SK-MEL-5 (cell line): ENCODE measurements at places on chromosomes 1 and 21.
A peak's percentile ranks its signal among the peaks of the same experiment; 100 is the strongest.

DNA sequence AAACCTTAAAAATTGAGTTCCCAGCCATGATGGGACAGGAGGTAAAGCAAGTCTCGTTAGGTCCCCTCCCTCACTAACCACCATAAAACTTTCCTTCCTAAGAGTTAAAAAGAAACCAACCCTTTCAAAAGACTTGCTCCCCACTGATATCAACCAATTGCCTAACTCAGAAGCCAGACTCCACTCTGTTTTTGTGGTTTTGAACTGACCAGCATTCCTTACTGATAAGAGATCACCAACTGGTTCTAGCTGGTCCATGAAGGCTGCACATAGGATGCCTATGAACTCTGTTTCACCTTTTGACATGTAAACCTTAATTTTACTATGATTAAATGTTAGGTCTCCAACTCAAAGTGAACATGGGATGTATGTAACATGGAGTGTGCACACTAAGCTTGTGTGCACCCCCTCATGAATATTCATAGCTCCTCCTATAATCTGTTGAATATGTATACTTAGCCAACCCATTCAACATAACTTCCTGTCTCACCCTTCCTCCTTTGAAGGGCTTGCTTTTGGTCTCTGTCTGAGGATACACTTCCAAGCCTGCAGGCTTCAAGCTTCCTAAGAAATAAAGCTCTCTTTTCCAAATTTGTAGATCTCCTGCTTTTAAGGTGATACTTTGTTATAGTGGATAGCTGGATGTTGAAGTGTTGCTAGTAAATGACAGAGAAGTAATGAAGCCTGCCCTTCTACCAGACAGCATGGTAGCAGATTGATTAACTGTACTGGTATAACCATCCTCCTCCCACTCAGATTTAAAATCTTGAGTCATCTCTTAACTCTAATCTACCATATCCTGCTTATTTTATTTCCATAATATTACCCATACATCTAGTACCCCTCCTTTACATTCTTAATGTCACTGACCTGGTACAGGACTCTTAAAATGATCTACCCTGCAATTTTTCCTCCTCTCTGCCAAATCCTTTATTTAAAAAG is 95.6 kb downstream of the ZNF644 start:
- DNase-seq = no peak

DNA sequence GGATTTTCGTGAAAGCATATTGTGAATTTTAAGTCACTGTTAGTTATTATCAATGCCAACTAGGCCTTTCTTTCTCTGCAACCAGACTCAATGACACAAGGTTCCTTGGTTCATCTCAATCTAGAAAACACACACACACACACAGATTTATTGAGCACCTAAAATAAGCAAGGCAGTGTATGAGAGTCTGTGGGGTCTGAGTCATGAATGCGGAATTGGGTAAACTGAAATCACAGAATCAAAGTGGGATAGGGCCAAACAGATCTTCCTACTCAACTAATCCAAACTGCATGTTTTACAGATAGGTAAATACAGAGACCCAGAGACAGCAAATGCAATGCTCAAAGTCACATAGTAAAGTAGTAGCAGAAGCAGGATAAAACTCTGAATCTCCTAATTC is 48.5 kb upstream of the NRDC start:
- DNase-seq = no peak

GRCh38 chr1:14138135-14138506 is 438.1 kb downstream of the PRDM2 start:
- no peak for DNase-seq

DNA sequence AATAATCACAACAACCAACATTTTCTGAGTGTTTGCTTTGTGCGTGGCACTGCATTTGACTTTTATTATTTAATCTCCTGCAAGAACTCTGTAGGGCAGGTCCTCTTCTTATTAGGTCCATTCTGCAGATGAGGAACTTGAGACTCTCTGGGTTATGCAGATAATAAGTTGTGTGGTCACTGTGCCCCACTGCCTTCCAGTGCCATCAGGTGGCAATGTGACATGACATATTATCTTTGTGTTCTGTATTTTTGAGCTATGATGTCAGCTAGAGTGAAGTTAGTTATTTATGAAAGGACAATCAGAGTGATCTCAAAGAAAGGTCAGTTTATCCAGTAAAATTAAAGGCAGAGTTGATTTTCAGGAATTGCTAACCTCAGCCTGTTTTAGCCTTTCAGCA is 196.0 kb downstream of the FMN2 start:
- peak; percentile 41 for DNase-seq

GRCh38 chr1:182650678-182651338 is 33.6 kb downstream of the RGS8 start:
- no peak for DNase-seq

DNA sequence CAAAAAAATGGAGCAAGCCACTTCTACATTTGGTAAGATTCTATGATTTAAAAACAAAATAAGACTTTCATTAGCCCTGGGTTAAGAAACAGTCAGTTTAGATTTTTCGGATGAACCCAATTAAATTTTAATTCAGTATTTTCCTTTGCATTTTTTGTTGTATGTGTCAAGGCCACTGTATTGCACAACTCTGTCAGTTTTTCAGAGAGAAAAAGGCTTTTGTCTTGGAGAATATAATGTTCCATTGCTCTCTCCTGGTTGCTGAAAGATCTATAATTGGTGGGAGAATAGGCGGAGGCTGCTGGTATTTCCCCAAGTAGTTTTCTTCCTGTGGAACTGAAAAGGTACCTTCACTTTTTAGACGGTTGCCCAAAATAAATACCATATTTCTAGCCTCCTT is 84.6 kb downstream of the NEGR1 start:
- no peak for DNase-seq

GRCh38 chr21:15063814-15064575 is 805 bp downstream of the NRIP1 start:
- peak; percentile 50 for DNase-seq

DNA sequence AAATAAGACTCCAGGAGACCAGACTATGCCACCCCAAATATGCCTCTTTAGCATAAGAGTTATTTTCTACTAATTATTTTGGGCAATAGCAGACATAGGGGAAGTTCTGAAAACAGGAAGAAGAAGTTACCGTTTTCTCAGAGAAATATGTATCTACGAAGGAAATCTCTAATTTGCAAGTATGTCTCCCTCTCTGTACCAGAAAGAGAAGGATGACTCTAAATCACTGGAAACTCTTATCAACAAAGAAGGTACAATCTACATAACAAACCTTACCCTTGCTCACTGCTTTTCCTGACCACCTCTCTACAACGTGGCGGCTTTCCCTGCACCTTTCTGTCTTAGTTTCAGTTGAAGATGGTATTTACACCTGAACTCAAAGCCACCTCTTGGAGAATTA is 49.0 kb downstream of the OMA1 start:
- no peak for DNase-seq

DNA sequence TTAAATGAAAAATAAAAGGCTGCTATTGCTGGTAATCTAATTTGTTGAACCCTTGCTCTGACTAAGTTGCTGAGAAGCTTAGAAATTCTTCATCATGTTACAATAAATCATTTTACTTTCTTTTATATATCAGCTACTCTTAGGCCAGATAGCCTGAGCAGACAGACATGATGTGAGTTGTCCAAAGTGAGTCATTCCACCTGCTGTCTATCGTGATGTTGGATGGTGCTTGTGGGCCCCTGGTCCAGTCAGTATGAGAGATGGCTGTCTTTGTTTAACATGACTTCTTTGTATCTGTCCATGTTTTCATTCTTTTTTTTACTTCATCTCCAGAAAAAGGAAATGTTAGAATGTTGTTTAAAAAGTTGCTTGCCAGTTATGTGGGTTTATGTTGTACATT is 188.8 kb downstream of the ADGRL2 start:
- DNase-seq = no peak

DNA sequence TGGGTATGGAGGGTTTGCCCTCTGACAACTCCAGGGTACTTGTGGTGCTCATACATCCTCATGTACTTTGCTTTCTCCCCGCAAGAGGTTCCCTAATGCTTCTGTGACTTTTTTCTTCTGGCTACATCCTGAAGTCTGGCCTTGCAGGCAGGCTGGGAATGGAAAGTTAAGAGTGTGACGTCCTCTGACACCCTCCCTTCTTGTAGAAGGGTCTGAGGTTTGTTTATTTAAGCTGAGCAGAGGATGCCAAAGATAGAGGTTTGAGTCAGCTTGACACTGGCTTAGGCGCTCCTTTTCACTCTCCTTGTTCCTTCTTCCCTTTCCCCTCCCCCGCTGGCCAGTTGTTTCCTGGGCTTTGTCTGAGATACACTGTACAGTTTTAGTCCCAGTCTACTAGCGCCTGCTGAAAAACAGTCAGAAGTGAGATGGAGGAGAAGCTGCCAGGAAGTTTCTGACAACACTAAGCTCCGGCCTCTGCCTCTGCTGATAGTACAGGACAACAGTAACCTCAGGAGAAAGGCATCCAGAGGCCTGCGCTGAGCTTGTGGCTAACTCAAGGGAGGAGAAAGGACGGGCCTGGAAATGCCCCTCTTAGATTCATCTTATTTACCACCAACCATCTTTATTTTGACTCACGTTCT is at the start of gene MACF1:
Gene MACF1, plus strand, starts transcription at position 255 of the 641 bp plus-strand sequence. Its CDS starts 328 bp downstream, at position 583.
- peak; percentile 54 for DNase-seq
